ENCODE measurements at places on chromosomes 12 and 14.

DNA sequence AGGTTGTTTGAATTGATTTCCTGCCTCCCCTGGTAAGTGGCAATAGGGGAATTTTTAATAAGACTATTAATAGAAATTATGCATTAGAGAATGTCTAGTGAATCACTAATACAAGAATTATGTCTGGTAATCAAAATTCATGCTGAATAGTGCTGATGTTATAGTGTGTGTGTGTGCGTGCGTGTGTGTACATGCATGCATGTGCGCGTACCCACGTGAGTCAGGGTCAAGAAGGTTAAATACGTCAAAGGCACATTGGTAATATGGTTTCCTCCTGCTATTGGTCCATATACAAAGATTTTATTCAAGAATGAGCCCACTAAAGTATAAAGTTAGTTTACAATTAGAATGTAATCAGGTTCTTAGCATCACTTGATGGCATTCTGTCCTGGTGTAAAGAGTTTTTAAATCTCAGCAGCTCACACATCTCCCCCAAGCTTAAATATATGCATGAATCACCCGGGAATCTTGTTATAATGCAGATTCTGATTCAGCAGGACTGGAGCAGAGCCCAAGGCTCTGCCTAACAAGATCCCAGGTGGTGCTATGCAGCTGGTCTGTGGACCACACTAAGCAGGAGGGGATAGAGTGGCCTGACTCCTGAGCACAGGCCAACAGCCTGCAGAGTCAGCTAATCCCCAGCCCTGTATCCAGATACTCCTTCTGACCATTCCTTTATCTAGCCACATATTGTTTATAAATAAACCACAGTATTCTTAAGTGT is 43.9 kb downstream of the TTC9 start:
- DNase-seq, result no peak

- DNase-seq, result no peak
These were observed 77.0 kb upstream of the METAP2 start for GRCh38 chr12:95396849-95397468.

DNA sequence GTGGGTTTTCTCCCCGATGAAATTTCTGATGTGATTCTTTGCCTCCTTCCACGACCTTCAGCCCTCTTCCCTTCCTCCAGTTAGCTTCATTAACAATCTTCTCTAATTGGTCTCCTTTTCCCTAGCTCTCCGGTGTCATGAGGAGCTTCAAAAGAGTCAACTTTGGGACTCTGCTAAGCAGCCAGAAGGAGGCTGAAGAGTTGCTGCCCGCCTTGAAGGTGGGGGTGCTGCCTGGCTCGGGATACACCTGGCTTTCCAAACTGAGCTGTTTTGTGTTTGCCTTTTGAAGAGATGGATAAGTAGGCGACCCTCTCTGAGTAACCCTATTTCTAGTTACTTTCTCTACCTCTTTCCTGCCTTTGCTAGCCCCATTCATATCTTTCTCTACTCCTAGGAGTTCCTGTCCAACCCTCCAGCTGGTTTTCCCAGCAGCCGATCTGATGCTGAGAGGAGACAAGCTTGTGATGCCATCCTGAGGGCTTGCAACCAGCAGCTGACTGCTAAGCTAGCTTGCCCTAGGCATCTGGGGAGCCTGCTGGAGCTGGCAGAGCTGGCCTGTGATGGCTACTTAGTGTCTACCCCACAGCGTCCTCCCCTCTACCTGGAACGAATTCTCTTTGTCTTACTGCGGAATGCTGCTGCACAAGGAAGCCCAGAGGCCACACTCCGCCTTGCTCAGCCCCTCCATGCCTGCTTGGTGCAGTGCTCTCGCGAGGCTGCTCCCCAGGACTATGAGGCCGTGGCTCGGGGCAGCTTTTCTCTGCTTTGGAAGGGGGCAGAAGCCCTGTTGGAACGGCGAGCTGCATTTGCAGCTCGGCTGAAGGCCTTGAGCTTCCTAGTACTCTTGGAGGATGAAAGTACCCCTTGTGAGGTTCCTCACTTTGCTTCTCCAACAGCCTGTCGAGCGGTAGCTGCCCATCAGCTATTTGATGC is 797 bp downstream of the ESPL1 start:
- no peak for DNase-seq

DNA sequence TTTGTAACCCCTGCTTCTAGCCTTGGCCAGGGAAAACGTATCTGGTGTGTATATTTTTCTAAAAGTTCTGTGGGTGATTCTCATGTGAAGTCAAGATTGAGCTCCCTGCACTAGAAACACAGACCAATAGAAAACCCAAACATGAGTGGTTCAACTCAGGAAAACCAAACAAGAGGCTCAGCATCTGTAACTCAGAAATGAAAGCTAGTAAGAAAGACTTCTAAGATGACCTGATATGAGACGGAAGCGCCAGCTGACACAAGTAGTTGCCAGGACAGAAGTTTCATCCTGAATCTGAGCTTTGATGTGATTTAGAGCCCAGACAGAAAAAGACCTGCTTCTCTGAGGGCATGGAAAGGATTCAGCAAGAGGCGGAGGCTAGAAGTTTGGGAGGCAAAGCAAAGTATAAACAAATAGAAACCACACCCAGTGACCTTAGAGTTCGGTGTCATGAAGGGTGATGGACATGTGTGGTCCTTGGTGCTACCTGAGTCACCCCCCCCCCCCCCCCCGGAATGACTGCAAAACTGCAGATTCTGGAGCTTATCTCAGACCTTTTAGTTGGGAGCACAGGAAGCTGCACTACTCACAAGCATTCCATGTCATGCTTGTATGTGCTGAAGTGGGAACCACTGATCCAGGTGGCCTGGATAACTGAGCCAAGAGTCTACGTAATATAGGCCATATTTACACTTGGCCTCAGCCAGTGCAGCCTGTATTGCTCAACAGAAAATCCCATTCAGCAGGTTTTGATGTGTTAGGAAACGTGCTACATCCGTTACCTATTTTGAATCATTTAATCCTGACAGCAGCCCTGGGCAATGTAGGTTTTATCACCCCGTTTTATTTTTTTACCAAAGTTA is 191.3 kb downstream of the ANO6 start:
- DNase-seq, result no peak

DNA sequence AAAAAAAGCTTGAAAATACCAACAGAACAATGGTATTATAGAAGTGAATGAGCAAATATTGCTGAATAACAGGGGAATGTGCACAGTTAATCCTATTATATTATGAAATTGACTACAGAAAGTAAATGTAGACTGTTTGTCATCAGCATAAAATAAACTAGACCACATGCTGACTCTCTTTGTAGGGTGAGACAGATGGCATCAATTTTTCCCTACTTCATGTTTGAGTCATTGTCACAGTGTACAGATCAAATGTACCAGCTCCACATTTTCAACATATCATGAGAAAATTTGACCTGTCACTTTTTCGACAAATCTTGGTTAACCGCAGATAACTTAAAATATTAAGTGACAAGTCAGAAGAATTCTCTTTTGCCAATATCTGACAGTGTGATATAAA is 421.0 kb downstream of the RPL10L start:
- DNase-seq, result no peak

GRCh38 chr12:126930234-126930633 is 1336.7 kb upstream of the TMEM132C start:
- no peak for DNase-seq

DNA sequence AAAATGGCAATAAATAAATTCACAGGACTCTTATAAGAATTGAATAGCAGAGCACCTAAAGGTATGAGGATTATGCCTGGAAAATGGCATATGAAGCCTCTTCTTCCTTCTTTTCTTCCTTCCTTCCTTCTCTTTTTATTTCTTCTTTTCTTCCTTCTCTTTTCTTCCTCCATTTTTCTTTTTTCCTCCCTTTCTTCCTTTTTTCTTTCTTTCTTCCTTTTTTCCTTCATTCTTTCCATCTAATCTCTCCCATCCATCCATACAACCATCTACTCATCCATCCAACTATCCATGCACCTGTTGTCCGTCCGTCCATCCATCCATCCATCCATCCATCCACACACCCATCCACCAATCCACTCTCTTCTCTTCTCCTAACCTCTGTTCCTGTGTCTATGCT is 173.8 kb downstream of the TBX5 start:
- DNase-seq, result no peak

GRCh38 chr12:98229540-98229924 is 285.9 kb upstream of the TMPO start:
- no peak for DNase-seq

- no peak for DNase-seq
These were observed 2.0 kb downstream of the FAM177A1 start for GRCh38 chr14:35047976-35048513.

DNA sequence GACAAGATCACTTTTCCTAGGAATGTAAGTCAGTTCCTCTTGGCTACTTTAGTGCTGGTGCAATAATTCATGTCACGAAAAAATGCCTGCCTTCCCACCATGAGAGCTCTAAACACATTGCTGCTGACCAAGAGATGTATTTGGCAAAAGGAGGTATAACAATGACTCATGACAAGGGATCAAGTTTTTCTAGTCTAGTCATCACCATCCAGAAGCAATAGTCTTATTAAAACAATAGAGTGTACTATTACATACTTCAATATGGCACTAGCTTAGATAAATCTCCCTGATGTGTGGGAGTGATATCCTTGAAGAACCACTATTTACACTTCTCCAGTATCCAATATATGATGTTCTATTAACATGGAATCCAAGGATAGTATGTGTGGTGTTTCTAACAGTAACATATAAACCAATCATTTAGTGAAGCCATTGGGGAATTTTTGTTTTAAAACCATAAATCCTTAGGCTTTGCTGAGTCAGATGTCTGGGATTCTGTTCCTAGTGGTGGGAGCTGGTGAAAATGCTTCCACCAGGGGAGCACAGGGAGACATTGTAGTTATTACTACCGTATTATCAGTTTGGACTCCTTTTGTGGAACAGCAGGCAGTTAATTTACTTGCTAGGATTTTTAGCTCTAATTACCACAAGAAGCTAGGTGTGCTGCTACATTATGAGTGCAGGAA is 1387.5 kb downstream of the LRFN5 start:
- DNase-seq, result no peak

DNA sequence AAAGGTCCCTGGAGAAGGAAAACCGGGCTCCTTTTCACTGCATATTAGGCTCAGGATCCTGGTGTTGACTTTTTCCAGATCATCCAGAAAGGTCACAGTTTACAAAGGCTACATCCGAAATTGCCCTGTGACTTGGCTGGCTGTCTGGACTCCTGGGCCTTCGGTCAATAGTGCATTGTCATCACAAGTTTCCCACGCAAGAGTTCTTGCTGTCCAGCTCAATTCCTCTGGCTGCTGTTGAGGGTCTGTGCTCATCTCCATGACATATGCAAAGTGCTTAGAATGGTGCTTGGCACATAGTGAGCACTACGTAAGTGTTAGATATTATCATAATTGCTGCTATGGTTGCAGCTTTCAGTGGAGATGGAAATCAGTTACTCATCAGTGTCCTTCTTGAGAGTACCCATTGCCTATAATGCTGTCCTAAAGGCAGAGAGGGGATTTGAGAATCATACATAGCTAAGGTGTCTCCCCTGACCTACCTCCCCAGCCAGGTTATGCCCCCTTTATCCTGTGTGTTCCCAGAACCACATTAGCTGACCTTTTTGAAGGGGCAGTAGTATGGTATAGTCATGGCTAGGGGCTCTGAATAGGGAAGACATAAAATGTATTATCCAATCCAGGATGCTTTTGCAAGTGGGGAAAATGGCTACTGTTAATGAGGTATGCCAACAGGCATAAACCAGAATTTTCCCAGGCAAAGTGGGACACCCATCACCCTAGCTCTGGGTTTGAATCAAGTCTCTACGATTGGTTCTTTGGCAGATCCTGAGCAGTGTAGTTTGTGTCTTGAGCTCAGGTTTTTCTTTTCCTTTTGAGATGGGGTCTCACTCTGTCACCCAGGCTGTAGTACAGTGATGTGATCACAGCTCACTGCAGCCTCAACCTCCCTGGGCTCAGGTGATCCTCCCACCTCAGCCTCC is 132.0 kb upstream of the CCND2 start:
- DNase-seq, result no peak

GRCh38 chr14:39491134-39491571 is 58.9 kb upstream of the FBXO33 start:
- no peak for DNase-seq

DNA sequence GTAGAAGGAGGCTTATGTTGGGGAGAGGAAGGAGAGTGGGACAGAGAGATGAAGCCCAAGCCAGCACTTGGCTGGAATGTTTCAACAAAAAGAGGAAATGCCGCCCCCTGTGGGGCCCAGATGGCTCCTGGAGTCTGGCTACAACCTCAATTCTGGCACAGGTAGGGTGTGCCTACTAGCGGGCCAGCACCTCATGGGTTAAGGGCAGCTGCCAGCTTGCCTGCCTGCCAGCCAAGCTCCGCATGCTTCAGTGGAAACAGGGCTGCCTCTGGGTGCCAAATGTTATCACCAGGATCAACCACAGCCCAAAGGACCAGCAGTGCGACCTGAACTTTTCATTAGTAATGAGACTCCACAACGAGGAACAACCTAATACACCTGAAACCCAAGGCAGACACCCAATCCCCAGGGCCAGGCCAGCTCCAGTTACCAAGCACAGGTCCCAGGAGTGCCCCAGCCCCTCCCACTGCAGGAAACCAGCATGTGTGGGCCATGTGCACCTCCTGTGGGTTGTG is 11.3 kb downstream of the RAB15 start:
- no peak for DNase-seq

DNA sequence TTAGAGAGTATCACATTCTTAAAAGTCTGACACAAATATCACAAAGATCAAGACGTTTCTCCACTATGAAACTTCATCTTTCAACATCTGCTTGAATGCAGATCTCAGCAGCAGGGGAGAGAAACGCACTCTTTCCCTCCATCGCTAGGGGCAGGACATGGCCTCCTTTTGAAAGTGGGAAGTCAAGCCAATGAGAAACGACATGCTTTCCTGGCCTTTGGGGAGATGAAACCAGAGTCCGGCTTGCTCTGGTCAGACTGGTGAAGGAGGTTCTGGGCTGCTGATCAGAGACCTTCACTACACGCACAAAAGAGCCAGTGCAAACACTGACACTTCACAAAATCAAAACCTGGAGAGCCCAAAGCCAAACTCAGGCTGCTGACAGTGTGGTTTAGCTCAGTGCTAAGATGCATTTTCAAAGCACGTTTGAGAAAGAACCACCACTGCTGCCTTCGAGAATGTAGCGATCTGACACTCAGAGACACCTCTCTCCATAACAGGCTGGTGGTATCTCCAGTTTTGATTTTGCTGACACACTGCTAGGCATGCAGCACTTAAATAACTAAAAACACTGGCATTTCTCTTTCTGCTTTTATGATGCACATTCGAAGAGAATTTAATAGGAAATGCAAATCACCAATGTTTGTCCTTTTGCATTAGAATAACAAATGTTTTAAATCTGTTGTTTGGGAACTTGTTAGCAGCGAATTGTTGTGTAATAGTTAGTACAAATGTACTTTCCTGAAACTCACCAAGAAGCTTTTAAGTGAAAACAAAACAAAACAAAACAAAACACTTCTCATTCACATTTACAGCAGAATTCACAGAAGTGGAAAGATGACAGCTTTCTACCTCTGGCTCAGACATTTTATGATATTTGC is 93.9 kb upstream of the OVCH1 start:
- DNase-seq, result no peak

- DNase-seq, result no peak
These were observed 400.6 kb downstream of the RGS6 start for GRCh38 chr14:72332871-72333270.

GRCh38 chr12:93846936-93847516 is 169.9 kb downstream of the CRADD start:
- no peak for DNase-seq

Data from GM18507 (cell line).